Inflammatory macrophage (primary cell): ENCODE measurements at places on chromosomes 13 and 19.

DNA sequence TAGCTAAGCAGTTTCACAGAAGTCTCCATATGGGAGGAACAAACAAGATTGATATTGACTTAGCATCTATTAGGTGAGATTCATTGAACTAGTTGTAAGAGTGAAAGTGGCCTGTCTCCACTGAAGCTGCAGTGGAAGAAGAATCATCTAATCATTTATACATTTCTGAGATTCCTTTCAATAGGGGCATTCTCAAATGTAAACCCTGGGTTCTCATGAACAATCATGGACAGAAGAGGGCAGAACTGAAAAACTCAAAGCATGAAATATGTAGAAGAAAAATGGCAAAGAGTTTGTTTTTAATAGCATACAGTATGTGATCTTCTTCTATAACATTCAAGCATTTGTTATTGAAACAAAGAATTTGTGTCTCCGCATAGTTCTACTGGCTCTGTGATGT lies 17.6 kb upstream of the POSTN start:
- no peak for DNase-seq

- DNase-seq, result no peak
These were observed 123.7 kb downstream of the CACNA1A start for GRCh38 chr19:13382633-13382938.

- no peak for DNase-seq
These were observed 6.0 kb downstream of the SIX5 start for GRCh38 chr19:45762870-45763631.

- no peak for DNase-seq
These were observed 47.5 kb downstream of the ZNF536 start for GRCh38 chr19:30419568-30420180.

- no peak for DNase-seq
These were observed 737.7 kb downstream of the PCDH9 start for GRCh38 chr13:66492479-66492878.

DNA sequence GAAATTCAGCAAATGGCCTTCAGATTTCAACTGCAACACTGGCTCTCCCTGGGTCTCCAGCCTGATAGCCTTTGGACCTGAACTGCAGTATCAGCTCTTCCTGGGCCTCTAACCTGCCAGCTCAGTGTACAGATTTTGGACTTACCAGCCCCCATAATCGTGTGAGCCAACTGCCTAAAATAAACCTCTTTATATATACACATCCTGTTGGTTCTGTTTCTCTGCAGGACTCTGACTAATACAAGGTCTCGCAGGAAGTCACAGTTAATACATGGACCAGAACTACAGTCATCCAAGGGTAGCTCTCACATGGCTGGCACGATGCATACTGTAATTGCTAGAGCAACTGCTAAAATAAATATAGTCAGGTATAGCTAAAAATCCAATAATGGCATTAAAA lies 85.1 kb downstream of the KATNAL1 start:
- DNase-seq, result no peak

GRCh38 chr19:366205-366783 lies 21.7 kb upstream of the MIER2 start:
- no peak for DNase-seq

- peak; percentile 10 for DNase-seq
These were observed 30.0 kb downstream of the CCNE1 start for GRCh38 chr19:29841559-29842367.

DNA sequence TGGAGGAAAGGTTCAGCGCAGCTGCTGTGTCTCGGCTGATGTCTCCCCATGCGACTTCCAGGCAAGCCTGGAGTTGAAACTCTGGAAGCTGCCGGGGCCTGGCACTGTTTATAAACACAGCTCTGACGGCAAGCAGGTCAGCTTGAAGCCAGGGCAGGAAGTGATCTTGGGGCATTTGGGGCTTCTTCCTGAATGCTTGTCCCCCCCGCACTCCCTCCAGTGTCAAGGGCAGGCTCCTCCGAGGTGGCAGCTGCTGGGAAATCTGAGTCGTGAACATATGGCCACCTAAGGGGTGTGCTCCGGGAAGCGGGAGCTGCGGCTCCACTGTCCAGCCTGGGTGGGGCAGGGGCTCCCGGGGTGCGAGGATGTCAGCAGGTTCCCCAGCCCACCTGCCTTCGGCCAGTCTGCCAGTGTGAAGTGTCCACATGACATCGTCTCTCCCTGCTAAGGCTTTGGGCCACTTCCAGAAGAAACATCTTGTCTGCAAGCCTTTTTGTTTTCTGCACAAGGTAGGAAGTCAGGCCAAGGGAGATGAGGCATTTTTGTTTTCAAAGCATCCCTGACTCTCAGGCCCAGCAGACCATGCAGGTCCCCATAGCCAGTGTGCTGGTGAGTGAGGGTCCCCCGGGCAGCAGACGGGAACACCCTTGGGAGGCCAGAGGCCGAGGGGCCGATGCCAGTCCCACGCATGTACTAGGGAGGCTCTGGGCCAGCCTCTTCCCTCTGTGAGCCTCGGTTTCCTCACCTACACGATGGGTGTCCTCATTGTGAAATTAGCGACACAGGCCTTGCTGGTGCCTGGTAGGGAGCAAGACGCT lies 2.7 kb downstream of the PIAS4 start:
- no peak for DNase-seq

- DNase-seq, result peak; percentile 15
These were observed 8.5 kb upstream of the CCL25 start for GRCh38 chr19:8044018-8044417.

- DNase-seq, result no peak
These were observed 457.6 kb upstream of the SLC10A2 start for GRCh38 chr13:103523858-103524257.

- DNase-seq, result no peak
These were observed 15.6 kb downstream of the TLE6 start for GRCh38 chr19:2992958-2993357.

GRCh38 chr13:88417801-88418200 lies 746.6 kb downstream of the SLITRK5 start:
- no peak for DNase-seq

GRCh38 chr19:12278713-12279112 lies 16.0 kb downstream of the ZNF44 start:
- no peak for DNase-seq

DNA sequence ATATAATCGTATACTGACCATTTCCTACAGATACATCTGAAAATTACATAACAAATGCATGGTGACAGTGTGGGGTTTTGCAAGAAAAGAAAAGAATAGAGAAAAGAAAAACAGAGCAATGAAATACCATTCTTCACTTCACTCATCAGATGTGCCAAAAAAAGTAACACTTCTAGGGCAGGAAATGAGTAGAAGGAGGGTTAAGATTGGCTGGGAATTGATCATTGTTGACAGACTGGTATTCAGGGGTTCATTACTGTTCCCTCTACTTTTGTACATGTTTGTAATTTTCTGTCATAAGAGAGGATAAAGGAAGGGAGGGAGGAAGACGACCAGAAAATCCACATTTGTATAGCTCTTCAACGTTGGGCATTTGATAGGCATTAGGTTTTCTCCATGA lies 31.5 kb downstream of the ABCC4 start:
- DNase-seq, result no peak

- DNase-seq, result no peak
These were observed 128.8 kb downstream of the FGF9 start for GRCh38 chr13:21799671-21800070.

DNA sequence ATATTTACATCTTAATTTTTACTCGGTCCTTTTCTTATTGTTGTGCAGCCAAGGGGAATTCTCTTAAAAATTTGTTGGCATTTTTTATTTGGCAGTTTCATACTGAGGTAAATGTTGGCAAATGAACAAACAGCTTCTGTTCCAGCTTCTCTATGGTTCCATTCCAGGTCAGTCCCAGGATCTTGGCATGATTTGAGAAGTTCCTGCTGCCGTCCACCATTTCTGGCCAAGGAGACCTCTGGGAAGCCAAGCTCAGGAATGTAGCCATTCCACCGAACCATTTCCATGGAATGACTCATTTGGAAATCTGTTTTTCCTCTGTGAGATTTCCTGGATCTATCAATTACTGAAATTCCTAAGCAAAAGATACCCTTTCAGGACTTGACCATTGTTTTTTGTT lies 43.9 kb downstream of the SLC10A2 start:
- no peak for DNase-seq

GRCh38 chr19:34734537-34735103 lies 577 bp downstream of the ZNF181 start:
- peak; percentile 78 for DNase-seq

DNA sequence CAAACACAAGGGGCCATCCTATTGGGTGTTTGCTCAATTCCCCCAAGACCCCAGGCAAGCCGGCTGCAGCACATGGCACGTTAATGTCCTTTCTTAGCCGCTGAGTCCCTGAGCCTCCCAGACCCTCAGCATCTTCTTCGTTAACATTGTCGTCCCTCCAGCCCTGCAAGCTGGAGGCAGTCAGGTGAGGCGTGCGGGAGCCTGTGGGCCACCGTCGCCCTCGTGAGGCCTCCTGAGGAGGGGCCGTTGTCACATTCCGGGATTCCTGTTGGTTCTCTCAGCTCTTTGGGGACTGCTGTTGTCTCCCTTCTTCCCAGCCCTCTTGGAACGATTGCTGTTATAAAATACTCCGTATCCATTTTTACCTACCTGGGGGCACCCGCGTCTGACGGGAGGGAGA lies 140.6 kb downstream of the KDM4B start:
- DNase-seq, result no peak

DNA sequence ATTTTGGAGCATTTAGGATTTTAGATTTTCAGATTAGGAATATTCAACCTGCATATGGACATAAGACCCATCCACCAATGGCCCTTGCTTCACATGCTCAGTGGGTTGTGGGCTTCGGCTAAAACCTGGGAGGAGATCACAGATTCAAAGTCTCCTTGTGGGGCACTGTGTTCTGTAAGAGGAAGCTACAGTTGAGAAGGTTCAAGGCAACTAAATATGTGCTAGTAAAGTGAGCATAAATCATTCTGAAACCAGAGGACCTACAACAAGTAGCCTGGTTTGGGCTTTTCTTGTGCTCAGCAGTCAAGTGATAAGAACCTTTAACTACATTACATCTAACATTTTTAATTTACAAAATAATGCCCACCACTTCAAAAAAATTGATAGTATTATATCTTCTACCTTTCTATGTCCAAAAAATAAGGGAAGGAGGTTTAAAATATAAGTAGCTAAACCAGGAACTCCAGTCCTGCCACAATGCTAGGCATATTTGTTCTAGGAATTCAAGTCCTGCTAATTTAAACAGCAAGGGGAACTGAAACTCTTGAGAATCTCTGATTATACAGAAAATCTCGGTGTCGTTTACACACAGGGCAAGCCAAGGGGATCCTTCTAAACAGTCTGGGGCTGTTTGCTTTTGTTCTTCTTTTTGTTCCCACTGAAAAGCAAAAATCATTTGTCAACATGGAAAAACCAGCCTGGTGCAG lies 36.6 kb downstream of the FOXO1 start:
- DNase-seq, result peak; percentile 88

- no peak for DNase-seq
These were observed 225.8 kb downstream of the GGACT start for GRCh38 chr13:100362781-100363180.

DNA sequence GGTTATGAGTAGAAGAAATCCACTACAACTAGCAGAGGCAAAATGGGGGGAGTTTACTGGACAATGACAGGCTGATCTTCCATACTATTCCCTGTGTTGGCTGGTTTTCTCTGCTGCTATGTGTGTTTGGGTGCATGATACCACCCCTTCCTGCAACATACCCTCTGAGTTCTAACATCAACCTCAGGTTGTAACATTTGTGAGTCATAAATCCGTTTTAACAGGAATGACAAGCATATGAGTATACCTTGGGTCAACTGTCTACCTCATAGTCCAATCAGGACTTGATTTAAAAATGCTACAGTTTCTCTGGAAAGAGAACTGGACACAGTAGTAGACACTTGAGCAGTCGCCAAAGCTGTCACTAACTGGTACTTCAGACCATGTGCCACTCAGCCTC lies 422.9 kb downstream of the KCTD12 start:
- no peak for DNase-seq

DNA sequence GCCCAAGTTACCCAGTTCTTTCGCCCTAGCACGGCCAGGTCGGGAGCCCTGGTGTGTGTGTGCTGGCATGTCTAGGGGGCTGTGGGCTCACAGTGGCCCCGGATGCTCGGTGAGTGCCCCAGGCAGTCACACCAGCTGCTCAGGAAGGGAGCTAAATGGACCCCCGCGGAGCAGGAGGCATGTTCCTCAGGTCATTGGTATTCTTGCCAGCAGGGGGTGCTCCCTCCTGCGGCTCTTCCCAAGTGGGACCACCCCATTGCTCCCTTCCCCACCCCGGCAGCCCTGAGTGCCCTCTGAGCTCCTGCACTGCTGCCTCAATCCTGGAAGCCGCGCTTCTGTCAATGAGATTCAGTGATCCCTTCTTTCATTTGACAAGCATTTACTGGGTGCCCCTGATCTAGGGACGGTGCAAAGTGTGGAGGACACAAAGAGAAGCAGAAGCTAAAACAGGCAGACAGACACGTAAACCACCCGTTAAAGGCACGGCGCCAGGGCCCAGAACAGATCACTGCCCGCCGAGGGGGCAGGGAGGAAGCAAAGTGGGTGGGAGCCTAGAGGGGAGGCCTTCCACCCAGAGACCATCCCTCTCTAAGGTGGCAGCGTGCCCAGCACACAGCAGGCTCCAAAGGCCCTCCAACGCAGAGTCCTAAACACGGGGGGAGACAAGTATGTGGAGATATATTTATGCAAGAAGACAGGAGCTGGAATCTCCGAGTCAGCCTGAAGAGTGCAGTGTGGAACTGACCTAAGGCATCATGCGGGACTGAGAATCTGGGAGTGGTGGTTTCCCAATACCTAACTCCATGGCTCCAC lies 5.2 kb upstream of the ADPRHL1 start:
- no peak for DNase-seq

- peak; percentile 73 for DNase-seq
These were observed 99.2 kb downstream of the SLC7A1 start for GRCh38 chr13:29496241-29496712.

DNA sequence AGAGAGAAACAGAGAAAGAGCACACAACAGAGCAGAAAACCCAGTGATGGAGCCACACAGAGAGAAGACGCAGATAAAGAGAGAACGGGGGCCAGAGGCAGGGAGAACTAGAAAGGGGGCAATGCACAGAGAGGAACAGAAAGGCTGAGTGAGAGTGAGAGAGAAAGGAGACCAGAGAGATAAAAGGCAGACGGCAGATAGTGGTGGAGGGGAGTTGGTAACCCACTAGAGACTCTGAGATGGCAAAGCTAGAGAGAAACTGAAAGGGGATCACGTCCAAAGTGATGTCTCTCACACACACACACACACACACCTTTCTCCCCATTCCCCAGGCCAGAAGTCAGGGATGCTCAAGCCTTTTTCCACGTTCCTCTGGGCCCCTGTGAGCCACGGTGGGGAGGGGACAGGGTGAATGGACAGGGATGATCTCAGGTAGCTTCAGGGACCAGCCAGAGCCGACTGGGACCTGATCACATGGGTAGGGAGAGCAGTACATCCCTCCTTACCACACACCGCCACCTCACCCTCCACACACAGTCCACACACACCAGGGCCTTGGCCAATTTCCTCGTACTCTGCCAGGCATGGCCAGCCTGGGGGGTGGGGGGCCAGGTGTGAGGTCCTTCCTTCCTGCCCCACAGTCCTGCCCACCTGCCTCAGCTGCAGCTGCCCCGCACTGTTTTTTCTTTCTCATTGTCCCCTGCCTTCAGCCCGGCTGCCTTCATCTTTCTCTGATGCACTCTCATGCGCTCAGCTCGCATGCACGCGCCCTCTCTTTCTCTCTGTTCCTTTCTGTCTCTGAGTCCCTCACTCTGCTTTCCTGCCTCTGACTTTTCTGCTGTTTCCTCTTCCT lies 22.5 kb upstream of the POU2F2 start:
- DNase-seq, result no peak
